ENCODE measurements at places on chromosomes 6 and 20.

DNA sequence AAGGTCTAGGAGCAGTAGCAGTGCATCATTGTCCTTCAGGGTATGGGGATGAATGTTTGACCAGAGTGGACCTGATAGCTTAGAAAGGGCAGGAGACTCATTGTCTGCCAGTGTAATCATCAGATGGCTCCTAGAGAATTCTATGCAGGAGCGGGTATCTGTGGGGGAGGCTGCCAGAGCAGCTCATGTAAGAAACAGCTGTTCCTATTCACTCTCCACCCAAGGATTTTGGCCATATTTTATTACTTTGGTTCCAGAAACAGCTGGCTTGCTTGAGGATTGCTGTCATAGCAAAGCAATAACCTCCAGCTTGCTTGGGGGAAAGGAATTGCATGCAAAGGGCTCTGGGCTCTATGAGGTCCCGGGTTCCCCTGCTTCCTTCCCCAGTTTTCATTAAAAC is 44.1 kb downstream of the RALY start:
- DNase-seq: no peak

GRCh38 chr6:89284963-89285735 is 29.9 kb downstream of the GABRR2 start:
- DNase-seq: no peak

GRCh38 chr20:57106692-57107091 is 159.7 kb downstream of the BMP7 start:
- no peak for DNase-seq

DNA sequence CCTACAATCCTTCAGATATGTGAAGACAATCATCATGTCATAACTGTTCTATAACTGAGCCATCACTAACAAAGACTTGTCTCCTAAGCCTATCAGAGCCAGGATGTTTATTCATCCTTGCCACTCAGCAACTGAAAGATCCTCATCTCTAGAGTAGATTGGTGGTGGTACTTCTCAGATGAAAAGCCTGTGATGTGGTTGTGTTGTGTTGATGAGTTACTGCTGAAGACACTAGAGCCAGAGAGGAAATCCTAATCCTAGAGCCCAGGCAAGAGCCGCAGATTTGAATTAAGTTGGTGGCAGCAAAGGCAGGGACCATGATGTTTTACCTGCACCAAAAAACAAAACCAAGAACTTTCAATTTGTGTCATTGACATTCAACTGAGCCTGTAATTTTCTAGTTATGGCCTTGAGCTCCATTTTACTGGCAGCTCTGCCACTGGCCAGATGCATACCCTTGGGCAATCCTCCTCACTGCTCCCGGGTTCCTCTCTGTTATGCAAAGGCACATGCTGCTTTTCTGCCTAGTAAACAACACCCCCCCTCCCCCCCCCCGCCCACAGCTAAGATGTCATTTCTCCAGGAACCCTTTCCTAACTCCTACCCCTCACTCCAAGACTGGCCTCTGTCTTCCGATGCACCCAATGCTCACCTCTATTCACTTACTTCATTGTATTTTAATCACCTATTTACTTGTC is 50.2 kb upstream of the REV3L start:
- no peak for DNase-seq

DNA sequence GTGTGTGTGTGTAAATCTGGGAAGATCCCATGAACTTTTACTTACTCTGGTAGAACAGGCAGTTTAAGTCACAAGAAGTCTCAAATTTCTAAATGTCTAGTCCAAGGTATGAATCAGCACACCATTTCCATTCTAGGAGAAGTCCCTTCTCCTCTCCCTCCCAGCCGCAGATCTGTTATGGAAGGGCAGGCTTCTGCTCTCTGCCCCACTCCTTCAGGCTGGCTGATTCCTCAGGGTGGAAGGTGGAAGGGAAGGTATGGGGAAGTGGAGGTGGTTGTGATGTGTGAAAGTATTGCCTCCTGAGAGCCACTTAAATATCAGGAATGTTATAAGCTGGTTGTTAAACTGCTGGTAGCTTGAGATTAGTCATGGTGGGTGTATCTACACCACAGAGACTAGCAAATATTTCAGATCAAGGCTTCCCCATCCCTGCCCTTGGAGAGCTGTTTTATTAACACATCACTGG is 44.5 kb upstream of the LAMA4 start:
- DNase-seq: peak; percentile 93

- no peak for DNase-seq
These were observed 193.1 kb upstream of the SHLD1 start for GRCh38 chr20:5557123-5557522.

DNA sequence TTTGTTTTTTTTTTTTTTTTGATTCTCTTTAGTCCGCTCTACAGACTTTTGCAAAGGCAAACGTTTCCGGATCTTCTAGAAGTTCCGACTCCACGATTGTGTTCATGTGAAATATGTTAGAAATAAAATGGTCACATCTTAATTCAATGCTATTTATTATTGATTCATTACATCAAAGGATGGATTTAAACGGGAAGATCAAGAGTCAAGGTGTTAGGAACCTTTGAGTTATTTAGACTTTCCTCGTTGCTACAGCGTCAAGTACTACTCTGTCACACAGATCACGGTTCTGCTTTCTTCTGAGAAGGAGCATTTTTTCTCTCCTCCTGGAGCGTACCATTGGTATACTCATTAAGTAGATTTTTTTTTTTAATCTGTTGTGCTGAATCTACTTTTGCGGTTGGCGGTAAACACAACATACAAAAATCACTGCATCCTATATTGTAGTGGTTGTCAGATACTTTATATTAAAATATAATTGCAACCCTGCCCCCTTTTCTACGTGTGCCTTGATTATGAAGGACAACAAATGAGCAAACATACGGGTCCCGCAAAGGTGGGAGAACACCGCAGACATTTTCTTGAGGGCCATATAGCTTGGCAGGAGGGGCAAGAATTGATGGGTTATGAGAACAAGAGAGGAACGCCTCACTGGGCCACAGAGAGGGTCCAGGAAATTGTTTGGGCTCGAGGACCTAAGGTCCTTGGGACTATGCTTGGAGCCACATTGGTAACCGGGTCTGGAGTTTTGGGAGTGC is 17.5 kb downstream of the HMGN4 start:
- DNase-seq: no peak

GRCh38 chr20:29878281-29878741 is 1379.2 kb upstream of the DEFB115 start:
- no peak for DNase-seq

DNA sequence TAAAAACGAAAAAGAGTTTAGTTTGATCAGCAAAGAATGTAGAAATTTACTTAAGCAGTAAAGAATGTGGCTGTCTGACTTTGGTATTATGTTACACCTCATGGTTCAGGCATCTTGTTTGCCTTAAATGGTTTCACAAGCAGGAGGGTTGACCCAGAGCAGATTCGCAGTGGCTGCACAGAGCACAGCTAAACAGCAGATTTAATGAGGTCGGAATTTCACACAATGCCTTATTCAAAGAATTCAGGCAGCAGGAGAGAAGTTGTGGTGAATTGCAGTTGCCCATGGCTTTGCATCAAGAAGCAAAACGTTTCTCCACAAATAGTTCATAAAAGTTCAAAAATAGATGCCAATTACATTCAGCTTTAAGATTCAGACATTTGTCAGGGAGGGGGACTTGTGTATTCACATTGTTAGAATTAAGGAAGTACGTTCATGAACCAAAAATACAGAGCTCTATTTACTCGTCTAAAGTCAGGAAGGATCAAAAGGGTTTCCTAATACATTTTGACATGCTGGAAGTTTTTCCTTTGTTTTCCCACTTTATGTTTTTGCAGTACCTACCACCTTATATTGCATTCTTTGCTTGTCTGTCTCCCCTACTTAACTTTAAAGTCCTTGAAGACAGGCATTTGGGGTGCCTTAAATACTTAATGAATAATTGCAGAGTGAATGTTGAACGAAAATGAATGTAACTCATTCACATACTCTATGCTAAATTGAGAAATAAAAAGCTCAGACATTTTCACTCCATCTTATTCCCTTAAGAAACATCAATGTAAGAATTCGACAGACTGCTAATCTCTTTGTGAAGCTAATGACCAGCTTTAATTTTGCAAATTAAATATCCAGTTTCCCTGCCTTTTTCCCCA is 1163.6 kb upstream of the CITED2 start:
- peak; percentile 100 for DNase-seq

DNA sequence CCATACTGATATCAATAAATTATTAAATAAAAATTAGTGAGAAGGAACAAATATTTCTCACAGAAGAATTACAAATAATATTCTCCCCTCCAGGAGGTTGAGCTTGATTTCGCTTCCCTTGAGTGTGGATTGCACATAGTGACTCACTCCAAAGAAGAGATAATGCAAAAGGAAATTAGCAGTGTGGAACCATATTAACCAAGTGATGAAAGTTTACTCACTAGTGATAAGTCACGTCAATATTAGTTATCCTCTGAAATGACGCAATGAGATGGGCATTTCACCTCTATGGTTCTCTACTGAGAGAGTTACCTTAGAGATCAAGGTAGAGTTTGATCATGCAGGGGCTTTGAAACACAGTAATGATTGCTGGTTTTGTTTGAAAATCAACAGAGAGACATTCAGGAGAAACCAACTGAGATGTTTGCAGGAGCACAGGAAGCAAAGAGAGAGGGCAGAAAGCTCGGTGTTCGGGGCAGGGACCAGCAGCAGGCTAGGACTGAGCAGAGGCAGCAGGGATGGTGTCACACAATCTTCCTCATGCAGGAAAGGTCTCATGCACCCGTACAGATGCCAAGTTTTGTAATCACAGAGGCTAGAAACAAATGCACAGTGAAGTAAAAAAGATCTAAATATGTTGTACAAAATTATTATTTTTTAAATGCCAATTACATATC is 634.5 kb downstream of the QKI start:
- DNase-seq: no peak

DNA sequence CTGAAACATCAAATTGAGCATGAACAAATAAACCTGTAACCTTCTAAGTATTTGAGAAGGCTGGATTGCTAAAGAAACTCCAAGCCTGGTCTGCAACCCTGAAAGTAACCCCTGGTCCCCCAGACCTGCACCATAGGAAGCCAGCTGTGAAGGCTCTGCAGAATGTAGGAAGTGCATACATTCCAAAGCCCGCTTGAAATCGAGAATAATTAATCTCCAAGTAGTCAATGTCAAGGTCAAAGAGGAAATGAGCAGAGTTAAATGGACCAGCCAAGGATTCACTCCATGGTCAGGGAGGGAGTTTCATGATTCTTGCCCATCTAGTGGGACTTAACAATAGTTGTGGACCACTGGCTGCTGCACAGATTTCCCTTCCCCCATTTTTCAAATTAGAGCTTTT is 107.6 kb upstream of the RNF24 start:
- DNase-seq: no peak

DNA sequence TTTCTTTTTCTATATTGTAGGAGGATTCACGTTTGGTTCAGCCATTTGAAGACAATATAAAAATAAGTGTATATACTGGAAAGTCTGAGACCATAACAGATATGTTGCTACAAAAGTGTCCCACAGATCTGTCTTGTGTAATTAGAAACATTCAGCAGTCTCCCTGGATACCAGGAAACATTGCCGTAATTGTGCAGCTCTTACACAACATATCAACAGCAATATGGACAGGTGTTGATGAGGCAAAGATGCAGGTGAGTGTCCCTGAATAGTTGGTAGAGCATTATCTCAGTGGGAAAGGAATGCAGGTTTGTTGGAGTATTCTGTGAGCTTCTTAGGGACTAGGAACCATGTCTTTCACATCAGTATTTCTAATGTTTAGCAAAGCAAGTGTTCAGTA is 18.3 kb upstream of the ADGRF4 start:
- DNase-seq: no peak

DNA sequence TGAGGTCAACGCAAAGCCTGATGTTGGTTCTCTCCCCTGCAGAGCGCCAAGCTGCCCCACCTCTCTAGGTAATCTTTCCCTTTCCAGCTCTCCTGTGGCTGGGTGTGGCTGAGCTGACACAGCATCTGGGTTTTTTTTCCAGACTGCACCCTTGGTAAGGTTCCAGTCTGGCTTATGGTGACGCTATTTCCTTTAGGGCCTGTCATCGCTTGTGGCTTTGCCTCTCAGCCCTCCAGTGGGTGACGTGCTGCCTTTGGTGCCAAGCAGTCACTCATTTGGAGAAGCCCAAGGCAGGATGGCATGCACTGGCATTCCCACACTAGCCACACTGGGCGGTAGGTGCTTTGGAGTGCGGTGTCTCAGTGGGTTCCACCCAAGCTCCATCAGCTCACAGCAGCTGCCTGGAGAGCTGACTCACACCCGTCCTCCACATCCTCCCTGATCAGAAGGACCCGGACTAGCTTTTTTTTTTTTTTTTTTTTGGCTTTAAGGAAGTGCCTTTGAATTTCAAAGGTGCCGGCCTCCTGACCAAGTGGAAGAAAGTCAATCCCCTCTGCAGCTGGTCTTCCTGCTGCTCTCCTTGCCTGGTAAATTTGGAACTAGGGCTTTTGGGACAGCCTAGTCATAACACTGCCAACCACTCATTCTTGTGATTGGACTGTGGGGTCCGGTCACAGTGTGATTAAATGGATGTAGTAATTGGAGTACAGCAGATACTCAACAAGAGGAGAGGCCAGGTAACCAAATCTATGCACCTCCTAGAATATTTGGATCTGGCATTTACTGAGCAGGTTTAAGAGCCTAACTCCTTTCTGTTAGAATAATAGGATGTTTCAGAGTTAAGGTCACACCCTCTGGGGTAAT is 153.6 kb downstream of the CD83 start:
- no peak for DNase-seq

GRCh38 chr20:49668181-49668877 is 45.3 kb downstream of the B4GALT5 start:
- no peak for DNase-seq

DNA sequence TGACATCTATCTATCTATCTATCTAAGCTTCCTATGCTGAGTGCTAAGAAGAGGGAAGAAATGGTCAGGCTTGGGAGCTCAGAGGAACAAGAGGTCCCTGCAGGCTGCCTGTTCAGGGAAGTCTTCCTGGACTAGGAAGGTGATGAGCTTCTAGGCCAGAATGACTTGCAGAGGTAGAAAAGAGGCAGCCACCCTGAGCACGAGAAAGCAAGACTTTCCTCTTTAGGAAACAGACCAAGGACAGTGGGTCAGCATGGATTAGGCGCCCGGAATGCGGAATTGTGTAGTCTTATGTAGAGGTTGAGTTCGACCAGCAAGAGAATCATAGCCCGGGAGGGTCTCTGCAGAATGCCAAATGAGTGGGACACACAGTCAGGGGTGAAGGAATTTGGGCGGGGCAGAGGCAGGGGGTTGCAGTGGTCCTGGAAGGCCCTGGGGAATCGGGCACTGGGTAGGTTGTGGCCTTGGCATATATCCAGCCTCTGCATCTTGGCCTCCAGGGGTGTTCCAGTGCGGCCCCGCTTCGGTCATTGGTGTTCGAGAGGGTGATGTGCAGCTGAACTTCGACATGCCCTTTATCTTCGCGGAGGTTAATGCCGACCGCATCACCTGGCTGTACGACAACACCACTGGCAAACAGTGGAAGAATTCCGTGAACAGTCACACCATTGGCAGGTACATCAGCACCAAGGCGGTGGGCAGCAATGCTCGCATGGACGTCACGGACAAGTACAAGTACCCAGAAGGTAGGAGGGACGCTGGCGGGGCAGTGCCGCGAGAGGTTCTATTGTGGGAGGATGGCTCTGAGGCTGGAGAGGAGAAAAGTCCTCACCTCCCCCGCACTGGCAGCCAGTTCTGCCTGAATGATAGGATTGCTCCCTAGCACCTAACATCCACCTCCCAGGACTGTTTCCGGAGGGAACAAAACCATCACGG is 32.1 kb downstream of the TGM3 start:
- no peak for DNase-seq

GRCh38 chr6:151141685-151142084 is 98.1 kb upstream of the AKAP12 start:
- no peak for DNase-seq

All from retinal pigment epithelial cell (primary cell).